Aorta (tissue), 5 donors: ENCODE measurements at places on chromosomes 12 and 14. TPM values are rescaled to one million over a fixed set of nuclear protein-coding genes. Genes with fewer than 3 reads are reported as not detected.

DNA sequence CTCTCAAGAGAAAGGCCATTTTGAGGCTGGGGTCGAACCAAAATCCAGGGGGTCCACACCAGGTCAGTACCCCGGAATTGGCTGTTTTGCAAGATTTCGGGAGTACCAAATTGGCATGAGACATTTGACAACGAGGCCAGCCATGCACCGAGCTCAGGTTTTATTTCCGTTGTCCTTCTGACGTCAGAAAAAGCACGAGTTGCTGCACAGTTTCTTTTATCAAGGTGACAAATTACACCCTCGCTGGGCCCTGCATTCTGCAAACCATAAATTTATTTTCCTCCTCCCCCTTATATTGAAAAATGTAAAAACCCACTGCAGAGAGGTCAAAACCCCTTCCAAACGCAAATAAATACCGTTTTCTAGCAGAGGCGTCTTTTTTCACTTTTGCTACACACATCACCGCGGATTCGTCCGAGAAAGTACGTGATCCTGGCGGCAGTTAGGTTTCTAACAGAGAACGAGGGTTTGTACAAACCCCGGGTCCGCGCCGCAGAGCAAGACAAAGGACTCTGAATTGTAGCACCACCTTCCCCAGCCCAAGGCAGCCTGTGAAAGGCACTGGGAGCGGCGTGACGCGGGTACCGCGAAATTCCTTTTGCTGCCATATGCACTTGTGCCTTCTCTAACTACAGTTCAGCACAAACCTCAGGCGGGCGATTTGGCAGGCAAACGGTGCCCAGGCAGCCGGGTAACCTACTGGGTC, 1.8 kb downstream of the SLC38A1 start:
- peak; percentile 73 for DNase-seq
- no peaks in the 10 kb centered on the region for H3K27me3 ChIP-seq
- no peak overlapping the region for H3K27ac ChIP-seq

DNA sequence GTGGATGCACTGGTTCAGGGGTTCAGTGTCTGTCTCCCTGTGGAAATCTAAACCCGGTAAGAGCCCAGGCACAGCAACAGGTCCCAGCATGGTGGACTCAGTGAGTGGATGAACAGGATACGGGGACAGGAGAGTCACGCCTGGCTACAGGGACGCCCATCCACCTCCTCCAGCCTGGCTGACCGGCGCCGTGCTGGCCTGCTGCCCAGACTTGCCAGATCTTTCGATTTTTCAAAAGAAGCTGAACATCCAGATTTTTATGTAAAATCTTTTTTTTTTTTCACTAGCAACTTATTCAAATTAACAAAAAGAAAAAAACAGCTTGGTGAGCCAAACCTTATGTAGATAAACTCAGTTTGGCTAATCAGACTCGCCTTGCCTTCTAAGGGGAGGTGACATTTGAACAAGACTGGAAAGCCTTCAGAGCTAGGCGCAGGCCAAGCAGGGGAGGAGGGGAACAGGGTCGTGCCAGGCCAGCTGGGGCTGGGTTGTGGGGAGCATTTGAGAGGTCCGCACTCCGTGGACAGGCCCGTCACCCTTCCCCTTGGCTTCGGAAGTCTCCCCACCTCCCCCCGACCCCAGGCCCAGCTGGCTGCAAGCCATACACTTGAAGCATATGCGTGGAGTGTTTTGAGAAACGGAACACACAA, 87.8 kb upstream of the NCOR2 start:
- no peaks in the 10 kb centered on the region for H3K4me1 ChIP-seq
- peak overlapping the region; percentile 61 for H3K27ac ChIP-seq
- peak; percentile 91 for DNase-seq
- H3K4me3 ChIP-seq, result no peak overlapping the region
- no peaks in the 10 kb centered on the region for H3K36me3 ChIP-seq
- no peaks in the 10 kb centered on the region for H3K27me3 ChIP-seq

DNA sequence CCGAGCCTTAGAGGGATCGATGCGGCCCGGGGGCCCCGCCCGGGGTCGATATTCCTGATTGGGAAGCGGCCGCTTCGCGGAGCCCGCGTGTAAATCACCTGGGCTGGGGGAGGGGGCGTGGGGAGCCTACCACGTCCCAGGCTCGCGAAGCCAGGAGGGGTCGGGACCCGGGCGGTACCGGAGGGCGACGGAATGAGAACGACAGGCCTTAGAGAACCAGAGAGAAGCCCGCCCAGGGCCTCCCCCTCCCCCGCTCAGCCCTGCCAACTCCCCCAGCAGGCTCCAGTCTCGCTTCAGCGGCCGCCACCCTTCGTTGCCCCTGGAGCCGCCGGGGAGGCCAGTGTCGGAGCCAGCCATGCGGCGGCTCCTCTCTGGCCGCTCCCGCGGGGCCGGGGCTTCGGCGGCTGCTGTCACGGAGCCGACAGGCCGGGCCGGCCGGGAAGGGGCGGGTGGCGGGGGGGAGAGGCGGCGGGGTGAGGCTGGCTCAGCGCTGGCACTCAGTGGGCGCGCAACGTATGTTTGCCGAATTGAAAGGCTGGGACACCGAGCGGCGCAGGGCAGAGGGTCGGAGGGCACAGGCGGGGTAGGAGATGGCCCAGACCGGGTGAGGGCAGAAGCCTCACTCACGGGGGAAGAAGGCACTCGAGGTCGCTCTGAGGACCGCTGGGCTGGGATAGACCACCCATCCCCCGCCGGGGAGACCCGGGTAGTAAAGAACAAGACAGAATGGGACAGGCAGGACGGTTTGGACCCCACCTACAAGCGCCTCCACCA, 1.4 kb upstream of the DNAJC22 start:
- H3K36me3 ChIP-seq, result no peaks in the 10 kb centered on the region
- DNase-seq, result no peak
- H3K4me3 ChIP-seq, result peak overlapping the region; percentile 22

The EMP1 gene
- total RNA-seq, result 593 TPM

- no peak for DNase-seq
- H3K27ac ChIP-seq, result no peak overlapping the region
- no peaks in the 10 kb centered on the region for H3K4me1 ChIP-seq
- no peaks in the 10 kb centered on the region for H3K27me3 ChIP-seq
- peaks cover 3% of the 10 kb centered on the region for H3K36me3 ChIP-seq
These were observed 73.8 kb upstream of the ANKS1B start for GRCh38 chr12:100058482-100059029.

DNA sequence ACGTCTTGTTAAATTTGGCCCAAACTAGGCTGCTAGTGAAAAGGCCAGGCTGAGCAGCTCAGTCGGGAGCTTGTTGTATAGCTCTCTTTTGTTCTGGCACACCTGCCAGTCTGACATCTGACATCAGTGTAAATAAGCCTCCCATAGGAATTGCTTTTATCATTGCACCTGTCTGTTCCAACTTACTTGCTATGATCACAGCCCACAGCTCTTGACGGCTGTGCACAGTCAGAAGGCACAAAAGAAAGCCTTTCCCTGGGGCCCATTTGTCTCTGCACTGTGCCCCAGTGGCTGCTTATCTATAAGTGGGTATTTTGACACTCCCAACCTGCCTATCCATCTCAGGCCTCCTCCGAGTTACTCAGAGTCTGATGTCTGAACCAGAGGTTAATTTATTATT, 324.5 kb downstream of the NUAK1 start:
- H3K27me3 ChIP-seq, result no peaks in the 10 kb centered on the region
- no peaks in the 10 kb centered on the region for H3K36me3 ChIP-seq
- H3K27ac ChIP-seq, result no peak overlapping the region
- no peak overlapping the region for H3K4me3 ChIP-seq

GRCh38 chr12:6946033-6946919, 2.5 kb downstream of the C12orf57 start:
- H3K27ac ChIP-seq, result no peak overlapping the region
- H3K27me3 ChIP-seq, result no peaks in the 10 kb centered on the region
- no peaks in the 10 kb centered on the region for H3K4me1 ChIP-seq

The FICD gene
- 14.5 TPM for total RNA-seq
